ENCODE measurements at places on chromosomes 1 and 21.

DNA sequence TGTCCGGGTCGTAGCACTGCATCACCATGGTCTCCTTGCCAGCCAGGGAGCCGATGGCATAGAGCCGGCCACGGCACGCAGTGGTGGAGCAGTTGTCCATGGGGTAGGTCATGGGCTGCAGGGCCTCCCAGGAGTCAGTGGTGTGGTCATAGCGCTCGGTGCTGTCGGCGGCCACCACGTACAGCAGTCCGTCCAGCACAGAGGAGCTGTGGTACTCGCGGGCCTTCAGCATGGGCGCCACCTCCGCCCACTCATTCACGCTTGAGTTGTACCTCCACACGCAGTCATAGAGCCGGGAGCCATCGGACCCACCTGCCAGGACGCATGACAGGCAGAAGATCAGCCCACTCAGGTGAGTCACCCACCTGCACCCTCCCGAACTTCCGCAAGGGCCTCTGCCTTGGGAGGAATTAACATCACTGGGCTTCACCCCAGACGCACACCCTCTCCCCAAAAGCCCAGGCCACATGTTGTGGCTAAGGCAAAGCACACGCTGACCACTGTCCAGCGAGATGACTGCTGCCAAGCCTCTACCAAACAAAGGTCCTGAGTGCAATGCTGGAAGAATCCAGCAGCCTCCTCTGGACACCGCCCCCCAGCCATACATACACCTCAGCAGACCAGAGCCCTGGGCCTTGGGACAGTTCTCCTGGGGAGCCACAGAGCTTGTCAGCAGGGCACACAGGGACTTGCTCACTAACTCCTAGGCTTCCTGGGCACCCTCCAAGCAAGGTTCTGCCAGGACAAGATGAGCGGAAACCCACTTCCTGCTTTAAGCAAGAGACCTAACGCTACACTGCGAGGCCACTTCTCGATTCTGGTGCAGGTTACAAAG lies 3.3 kb downstream of the KLHL21 start:
- DNase-seq: no peak

DNA sequence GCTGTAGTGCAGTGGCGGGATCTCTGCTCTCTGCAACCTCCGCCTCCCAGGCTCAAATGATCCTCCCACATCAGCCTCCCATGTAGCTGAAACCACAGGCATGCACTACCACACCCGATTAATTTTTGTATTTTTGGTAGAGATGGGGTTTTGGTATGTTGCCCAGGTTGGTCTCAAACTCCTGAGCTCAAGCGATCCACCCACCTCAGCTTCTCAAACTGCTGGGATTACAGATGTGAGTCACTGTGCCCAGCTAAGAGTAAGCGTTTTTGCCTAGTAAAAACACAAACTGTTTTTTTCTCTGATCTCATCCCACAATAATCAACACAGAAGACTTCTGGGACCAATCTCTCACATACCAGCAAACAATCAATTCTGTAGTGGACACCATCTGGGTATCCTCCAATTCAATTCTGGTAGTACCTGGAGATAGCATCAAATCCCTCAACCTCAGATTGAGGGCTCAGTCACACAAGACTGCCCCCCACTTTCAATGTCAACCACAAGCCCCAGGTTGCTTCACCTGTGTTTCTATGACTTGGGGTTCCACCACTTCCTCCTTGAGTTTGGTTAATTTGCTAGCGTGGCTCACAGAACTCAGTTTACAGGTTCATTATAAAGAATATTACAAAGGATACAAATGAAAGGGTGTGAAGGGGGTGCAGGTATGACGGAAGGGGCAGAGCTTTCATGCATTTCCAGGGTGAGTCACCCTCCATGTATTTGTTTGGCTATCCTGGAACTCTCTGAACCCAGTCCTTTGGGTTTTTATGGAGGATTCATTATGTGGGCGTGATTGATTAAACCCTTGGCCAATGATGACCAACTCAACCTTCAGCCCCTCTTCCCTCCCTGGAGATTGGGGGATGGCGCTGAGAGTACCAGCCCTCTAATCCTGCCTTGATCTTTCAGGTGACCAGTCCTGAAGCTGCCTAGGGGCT lies 40.0 kb upstream of the RHOU start:
- DNase-seq: no peak

- DNase-seq: peak; percentile 75
Measured at GRCh38 chr1:108643492-108644335, 17.2 kb downstream of the HENMT1 start.

GRCh38 chr1:11927866-11928592 lies 1.8 kb upstream of the KIAA2013 start:
- DNase-seq: no peak

Data from hepatocyte (in vitro differentiated cells).